ENCODE measurements at places on chromosomes 16 and 17. TPM values are rescaled to one million over a fixed set of nuclear protein-coding genes. Genes with fewer than 3 reads are reported as not detected.

DNA sequence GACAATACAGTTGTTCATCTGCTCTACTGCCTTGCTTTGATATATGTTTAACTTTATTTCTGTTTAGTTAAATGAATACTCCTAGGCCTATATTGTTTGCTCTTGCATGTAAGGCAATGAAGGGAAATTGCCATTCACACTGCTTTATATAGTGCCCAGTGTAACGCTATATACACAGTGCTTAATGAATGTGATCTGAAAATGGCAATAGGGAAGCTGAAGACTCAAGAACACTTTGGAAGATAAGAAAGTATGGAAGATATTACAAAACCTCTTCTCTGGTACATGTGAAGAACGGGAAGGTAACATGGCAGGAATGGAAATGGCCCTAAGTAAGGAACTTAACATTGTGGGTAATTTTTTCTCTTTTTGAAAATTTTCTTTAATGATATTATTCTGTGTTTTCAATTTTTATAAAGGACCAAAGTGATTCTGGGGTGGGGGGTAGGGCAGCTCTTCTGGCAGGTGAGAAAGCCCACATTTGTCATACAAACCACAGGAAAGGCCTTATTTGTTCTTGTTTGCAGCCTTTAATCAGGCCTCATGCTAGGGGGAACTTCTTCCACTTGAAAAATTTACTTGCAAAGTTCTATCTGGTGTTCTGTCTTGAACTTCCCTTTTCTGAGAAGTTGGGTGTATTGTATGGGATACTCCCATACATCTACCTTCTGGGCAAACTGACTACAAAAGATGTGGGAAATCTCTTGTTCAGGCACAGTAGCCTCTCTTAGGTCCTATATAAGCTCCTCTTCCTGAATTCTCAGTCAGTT, 100.8 kb upstream of the CORO6 start:
- DNase-seq: no peak
- no peaks in the 10 kb centered on the region for H3K27me3 ChIP-seq
- peaks cover 23% of the 10 kb centered on the region for H3K4me1 ChIP-seq
- no peak overlapping the region for H3K27ac ChIP-seq
- H3K36me3 ChIP-seq: peaks cover 5% of the 10 kb centered on the region

- no peak overlapping the region for H3K4me3 ChIP-seq
- no peaks in the 10 kb centered on the region for H3K27me3 ChIP-seq
- DNase-seq: no peak
- no peaks in the 10 kb centered on the region for H3K36me3 ChIP-seq
- no peaks in the 10 kb centered on the region for H3K4me1 ChIP-seq
Measured at GRCh38 chr16:17171250-17172143, 299.3 kb downstream of the XYLT1 start.

CD300LB gene
- not detected for total RNA-seq

- no peak overlapping the region for H3K4me3 ChIP-seq
- peak; percentile 18 for DNase-seq
- H3K27me3 ChIP-seq: no peaks in the 10 kb centered on the region
- H3K27ac ChIP-seq: no peak overlapping the region
- peaks cover 19% of the 10 kb centered on the region for H3K4me1 ChIP-seq
- H3K36me3 ChIP-seq: no peaks in the 10 kb centered on the region
Measured at GRCh38 chr16:55663765-55664677, 8.2 kb downstream of the SLC6A2 start.

DNA sequence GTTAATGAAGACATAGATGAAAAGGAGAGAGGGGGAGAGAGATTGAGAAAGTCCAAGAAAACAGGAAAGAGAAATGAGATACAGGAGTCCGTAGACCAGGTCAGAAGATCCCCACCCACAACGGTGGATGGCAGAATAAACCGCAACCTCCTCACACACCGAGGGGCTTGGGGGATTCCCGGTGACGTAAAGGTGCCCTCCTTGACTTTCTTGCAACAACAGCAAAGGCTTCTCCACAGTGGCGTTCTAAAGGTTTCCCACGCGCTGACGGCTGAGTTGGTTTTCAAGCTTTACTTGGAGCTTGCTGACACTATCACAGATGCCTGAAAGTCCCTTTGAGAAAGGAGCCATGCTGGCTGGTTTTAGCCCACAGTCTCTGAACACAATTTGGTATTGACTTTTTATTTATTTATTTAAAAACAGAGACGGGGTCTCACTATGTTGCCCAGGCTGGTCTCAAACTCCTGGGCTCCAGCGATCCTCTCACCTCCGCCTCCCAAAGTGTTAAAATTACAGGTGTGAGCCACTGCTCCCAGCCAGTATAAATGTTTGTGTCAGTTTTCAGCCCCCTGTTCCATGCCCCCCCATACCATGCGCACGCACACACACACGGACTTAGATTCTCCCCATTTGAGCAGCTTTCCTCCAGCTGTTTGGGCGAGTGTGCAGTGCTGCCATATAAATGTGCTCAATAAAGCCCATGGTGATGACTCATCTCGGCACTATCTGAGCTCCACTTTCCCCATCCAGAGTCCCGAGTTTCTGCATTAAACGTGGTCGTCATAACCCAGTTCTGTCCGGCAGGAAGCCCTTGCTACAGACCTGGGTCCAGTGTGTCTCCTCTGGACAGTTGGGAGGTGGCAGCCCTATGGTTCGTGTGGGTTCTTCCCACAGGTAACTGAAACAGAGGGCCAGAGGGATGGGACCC, 33.0 kb upstream of the SEC14L1 start:
- DNase-seq: no peak
- H3K36me3 ChIP-seq: peaks cover 6% of the 10 kb centered on the region
- H3K27ac ChIP-seq: no peak overlapping the region

CLEC16A gene
- total RNA-seq: 32.4 TPM

DNA sequence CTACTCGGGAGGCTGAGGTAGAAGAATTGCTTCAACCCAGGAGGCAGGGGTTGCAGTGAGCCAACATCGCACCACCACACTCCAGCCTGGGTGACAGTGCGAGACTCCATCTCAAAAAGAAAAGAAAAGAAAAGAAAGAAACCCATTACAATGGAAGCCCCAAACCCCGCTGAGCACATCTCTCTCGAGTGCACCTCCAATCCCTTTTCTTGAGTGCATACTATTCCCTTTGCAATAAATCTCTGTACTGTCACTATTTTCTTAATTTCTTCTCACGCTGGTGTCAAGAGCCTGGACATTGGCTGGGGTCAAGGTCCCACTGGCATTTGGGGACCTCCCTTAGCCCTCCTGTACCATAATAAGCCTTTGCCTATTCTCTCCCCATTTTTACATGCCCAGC, 398.4 kb upstream of the EEF2KMT start:
- no peaks in the 10 kb centered on the region for H3K36me3 ChIP-seq
- H3K4me1 ChIP-seq: no peaks in the 10 kb centered on the region
- H3K27ac ChIP-seq: no peak overlapping the region
- H3K4me3 ChIP-seq: no peak overlapping the region
- DNase-seq: no peak

- no peak overlapping the region for H3K27ac ChIP-seq
- DNase-seq: no peak
- no peaks in the 10 kb centered on the region for H3K36me3 ChIP-seq
Measured at GRCh38 chr17:36892112-36892838, 45.0 kb upstream of the LHX1 start.

- peaks cover 12% of the 10 kb centered on the region for H3K36me3 ChIP-seq
- no peaks in the 10 kb centered on the region for H3K4me1 ChIP-seq
- peak; percentile 66 for DNase-seq
- H3K27ac ChIP-seq: no peak overlapping the region
Measured at GRCh38 chr16:89581045-89581695, 5.6 kb downstream of the CPNE7 start.

DNA sequence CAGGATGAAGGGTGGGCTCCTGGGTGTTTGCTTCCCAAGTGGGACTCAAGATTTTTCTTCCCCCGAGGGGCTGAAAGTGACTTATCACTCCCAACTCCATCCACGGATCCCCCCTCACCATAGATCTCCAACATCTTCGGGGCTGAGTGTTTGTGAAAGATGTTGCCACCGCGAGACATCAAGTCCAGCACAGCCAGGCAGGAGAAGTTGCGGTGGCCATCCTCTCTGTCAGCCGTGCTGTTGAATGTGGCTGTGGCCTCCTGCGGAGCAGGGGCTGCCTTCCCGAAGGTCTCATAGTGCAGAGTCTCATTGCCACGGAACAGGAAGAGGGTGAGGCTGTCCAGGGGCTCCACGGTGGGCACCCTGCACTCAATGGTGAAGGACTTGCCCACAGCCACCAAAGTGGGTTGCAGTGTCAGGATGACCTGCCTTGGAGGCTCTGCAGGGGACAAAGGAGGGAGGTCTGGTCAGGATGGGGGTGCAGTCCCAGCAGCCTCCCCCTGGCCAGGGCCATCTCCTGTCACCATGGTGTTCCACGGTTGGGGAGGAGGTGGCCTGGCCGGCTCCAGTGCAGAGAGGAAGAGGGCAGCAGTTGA, 5.5 kb downstream of the PRR29 start:
- no peak overlapping the region for H3K4me3 ChIP-seq
- H3K27ac ChIP-seq: no peak overlapping the region
- no peaks in the 10 kb centered on the region for H3K36me3 ChIP-seq
- DNase-seq: no peak
- peaks cover 16% of the 10 kb centered on the region for H3K27me3 ChIP-seq
- peaks cover 17% of the 10 kb centered on the region for H3K4me1 ChIP-seq

DNA sequence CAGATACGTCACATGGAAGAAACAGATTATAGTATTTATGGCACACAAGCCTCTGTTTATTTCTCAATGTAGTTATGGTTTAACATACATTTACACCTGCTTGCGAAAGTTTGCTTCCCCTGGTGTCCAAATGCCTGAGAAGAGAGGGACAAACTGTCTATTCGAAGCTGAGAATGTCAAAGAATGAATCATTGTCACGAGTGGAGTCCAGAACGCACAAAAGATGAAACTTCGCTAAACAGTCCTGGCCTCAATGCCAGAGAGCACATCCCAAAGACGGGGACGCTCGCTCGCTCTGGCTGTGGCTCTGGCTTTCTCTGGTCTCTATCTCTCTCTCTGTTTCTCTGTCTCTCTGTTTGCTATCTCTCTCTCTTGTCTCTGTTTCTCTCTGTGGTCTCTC, 298.8 kb downstream of the FOXL1 start:
- H3K27me3 ChIP-seq: peaks cover 17% of the 10 kb centered on the region
- peaks cover 12% of the 10 kb centered on the region for H3K4me1 ChIP-seq
- no peak for DNase-seq
- no peak overlapping the region for H3K27ac ChIP-seq
- no peak overlapping the region for H3K4me3 ChIP-seq
- no peaks in the 10 kb centered on the region for H3K36me3 ChIP-seq

DNA sequence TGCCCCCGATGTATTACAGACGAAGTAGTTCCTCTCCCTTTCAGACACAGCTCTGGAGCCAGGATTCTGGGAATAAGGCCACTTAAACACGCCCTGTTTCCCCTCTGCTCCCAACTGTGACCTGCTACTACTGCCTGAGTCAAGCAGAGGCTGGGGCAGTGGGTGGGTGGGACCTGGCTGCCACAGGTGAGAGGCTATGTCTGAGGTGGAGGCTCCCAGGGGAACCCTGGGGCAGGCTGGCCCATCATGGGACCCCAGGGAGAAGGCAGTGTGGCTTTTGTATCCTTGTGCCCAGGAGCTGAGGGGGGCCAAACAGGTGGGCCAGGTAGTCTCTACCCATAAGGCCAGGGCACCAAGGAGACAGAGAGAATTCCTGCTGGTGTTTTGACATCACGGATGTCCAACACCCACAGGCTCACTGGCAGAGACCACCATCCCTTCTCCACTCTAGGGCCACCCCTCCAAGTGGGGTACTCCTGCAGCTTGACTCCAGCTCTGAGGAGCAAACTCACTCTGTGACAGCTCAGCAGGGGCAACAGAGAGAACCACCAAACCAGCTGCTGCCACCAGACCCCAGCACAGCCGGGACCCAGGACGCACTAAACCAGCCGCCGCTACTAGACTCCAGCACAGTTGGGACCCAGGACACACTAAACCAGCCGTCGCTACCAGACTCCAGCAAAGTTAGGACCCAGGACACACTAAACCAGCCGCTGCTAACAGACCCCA, 105.3 kb upstream of the SMURF2 start:
- DNase-seq: no peak
- H3K4me1 ChIP-seq: peaks cover 10% of the 10 kb centered on the region
- H3K36me3 ChIP-seq: peaks cover 49% of the 10 kb centered on the region
- no peak overlapping the region for H3K4me3 ChIP-seq

- no peak overlapping the region for H3K4me3 ChIP-seq
- peak overlapping the region; percentile 85 for H3K27ac ChIP-seq
- no peaks in the 10 kb centered on the region for H3K27me3 ChIP-seq
Measured at GRCh38 chr17:4853208-4853671, 20.1 kb downstream of the MINK1 start.

DNA sequence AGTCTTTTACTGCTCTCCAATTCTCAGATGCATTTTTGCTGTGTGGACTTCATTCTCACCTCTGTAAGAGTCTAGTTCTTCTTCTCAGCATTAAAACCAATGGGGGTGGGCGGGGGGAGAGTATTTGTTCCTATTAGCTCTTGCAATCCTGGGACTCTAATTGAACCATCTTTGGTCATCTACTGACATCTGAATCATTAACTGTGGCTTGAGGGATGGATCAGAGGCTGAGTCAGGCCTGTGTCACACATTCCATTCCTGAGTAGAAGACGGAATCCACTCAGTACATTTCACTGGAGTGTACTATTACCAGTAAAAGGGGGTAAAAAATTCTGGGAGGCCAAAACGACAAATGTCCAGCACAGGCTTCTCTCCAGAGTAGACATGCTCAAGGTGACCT, 12.8 kb upstream of the ZNF23 start:
- no peaks in the 10 kb centered on the region for H3K27me3 ChIP-seq
- peaks cover 29% of the 10 kb centered on the region for H3K36me3 ChIP-seq
- H3K27ac ChIP-seq: peak overlapping the region; percentile 2
- peaks cover 8% of the 10 kb centered on the region for H3K4me1 ChIP-seq
- DNase-seq: peak; percentile 39

- peaks cover under 1% of the 10 kb centered on the region for H3K4me1 ChIP-seq
- no peak overlapping the region for H3K4me3 ChIP-seq
- no peaks in the 10 kb centered on the region for H3K36me3 ChIP-seq
- no peak for DNase-seq
- H3K27ac ChIP-seq: no peak overlapping the region
Measured at GRCh38 chr16:59690216-59690615, 956.1 kb upstream of the GOT2 start.

TMEM92 gene
- 1.1 TPM for total RNA-seq
